ENCODE measurements at places on chromosomes 6 and 20.

- no peak for DNase-seq
These were observed 924.1 kb downstream of the EPHA7 start for GRCh38 chr6:92495242-92495641.

- no peak for DNase-seq
These were observed 44.3 kb upstream of the SNX9 start for GRCh38 chr6:157778719-157779118.

- peak; percentile 30 for DNase-seq
These were observed 551 bp upstream of the ATP5F1E start for GRCh38 chr20:59032713-59033059.

DNA sequence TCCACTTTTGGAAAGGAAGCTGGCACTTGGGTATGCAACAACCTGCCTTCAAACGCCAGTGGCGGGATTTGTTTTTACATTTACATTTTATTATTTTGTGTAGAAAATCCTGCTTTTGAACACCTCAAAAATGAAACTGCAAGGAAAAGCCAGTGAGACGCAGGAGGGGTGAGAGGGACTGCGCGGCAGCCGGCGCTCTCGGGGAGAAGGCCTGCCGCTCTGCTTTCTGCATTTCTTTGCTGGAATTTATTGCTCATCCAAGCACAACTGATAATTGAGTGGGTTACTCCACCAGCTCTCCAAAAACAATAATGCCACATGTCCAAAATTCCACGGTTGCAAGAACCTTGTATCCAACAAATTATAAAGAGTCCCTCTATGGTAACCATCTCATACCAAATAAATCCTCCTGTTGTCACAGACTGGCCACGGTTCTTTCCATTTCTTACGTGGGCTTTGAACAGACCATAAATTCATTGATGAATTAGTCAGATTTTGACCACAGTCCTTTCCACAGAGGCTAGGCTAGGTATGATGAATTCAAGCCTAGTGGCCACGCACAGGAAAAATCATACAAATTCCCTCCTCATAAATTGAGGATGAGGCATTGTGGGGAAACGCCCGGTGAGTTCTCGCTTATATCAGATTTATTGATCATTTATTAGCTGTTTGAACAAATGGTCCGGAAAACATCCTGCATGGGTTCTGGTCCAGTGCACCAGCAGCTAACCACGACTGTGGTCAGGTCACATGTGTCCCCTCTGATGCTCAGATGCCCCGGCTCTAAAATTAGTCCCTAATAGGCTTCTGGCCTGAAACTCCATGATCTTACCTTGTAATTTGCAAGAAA is 31.6 kb upstream of the FOXC1 start:
- peak; percentile 51 for DNase-seq

DNA sequence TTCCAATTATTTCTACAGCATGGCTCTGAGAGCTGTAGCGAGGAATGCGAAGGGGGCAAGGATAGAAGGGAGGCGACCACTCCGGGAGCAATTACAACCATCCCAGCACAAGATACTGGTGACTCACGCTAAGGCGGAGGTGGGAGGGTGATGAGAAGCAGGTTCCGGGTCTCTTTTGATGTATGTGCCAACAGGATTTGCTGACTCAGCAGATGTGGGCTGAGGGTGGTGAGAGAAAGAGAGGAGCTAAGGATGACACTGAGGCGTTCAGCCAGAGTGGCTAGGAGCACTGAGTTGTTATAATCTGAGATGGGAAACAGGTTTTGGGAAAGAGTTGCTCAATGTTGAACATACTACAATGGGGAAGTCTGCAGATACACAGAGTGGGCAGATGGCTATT is 9.3 kb upstream of the TXNDC5 start:
- DNase-seq = peak; percentile 86

DNA sequence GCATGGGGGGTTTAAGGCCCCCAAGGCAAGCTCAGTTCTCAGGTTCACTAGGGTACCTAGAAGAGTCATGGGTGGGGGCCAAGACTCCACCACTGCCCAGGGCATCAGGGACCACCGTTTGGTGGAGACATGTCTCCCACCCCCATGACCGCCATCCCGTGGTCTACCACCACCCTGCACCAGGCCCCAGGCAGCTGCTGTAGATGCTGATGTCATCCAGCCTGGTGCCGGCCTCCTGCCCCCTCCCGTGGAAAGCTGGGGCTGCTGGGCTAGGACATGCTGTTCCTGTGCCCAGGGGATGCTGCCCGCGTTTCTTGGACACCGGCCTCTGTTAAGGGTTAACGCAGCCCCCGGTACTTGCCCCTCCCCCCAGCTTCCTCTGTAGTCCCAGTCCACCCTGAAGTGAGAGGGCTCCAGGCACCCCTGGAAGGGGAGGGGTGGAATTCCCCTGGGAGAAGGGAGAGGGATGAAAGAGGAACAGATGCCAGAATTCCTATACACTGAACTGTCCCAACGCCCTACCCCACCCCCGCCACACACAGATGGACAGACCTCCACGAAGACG is 587 bp downstream of the IP6K3 start:
- no peak for DNase-seq

GRCh38 chr20:15113144-15113773 is 775.8 kb upstream of the FLRT3 start:
- DNase-seq = no peak

GRCh38 chr6:105757512-105758200 is 328.5 kb upstream of the PRDM1 start:
- DNase-seq = no peak

DNA sequence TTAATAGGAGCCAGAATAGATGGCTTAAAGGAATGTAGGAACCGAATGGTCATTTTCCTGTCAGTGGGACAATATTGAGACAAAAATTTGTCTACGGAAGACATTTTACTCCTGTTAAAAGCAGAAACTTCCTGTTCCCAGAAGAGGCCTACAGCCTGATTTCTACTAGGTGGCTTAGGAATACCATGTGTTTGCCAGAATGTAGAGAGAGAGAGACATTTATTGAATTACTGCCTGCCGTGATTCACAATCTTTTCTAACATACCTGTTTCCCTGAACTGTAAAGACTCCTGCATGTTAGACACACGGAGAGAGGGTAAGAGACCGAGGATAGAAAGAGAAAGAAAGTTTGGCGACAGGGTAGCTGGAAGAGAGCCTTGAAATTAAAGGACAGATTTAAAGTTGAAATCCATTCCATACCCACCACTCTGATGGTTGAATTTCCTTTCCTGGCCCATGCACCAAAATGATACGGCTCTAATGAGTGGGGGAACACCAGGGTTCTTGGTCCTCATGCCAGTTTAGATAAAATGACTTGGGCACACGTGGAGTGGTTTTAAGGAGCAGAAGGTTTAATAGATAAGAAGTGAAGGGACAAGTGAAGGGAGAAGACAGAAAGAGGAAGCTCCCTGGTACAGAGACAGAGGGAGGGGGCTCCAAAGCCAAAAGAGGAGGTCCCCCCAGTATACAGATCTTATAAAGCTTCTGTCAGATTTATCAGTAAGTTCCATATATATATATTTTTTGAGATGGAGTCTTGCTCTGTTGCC is 22.5 kb downstream of the NCOA3 start:
- no peak for DNase-seq

DNA sequence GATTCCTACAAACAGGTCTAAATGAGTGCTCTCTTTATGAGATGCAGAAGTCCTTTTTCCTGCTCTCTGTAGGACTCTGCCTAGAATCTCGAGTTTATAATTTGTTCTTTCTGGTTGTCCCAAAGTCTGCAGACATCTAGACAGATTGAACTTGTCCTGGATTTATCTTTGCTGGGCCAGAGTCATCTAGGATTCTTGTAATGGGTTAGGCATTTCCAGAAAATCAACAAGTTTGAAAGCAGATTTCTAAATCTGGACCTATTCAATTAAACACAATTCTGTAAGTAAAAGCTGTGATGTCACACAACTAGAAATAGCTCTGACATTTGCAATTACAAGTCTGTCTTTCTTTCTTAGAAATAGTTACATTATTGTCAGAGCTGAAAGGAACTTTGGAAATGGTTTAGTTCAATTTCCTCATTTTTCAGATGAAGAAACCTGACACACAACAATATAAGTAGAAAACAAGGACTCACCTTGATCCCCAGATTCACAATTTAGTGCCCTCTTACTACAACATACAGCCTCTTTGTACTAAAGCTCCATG is 4.2 kb upstream of the RSPO3 start:
- no peak for DNase-seq

- DNase-seq = peak; percentile 93
These were observed 43.6 kb downstream of the C6orf15 start for GRCh38 chr6:31068669-31069340.

GRCh38 chr6:40340957-40341356 is 246.2 kb downstream of the LRFN2 start:
- DNase-seq = no peak

- DNase-seq = no peak
These were observed 144.1 kb upstream of the AKAP12 start for GRCh38 chr6:151095538-151096254.

DNA sequence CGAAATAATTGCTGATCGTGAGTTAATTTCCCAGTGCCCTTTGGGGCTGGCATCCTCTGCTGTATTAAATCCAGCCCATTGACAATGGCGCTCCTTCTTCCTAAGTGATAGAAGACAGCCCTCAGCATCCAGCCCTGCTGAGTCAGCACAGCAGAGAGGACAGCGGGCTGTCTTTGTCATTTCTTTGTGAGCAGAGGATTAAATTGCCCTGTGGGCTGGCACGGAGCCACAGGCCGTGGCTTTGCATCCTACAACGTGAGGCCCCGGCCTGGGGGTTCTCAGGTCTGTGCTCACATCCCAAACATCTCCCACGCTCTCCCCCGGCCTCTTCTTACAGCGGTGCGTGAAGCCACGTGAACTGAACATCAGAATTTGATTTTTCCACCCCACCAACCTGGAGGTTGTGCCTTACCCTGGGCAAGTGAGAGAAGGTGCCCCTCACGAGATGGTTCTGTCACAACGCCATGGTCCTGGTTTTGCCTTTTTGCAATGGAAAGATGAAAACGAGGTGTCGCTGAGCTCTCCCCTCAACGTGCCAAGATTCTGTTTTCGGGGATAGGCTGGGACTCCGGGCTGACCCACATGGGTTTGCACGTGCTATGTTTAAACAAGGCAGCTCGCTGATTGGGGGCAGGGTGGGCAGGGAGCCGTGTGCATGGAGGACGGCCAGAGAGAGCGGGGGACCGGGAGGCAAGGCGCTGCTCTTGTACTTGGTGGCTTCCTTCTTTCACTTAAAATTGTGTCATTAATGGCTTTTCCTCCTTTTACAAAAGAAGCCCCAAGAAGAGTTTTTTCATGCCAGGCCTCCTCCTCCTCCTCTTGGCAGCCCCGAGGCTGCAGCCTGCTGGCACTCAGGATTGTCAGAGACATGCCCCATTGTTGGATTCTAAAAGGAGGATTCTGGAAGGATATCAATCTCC is 19.5 kb downstream of the CDH4 start:
- no peak for DNase-seq

DNA sequence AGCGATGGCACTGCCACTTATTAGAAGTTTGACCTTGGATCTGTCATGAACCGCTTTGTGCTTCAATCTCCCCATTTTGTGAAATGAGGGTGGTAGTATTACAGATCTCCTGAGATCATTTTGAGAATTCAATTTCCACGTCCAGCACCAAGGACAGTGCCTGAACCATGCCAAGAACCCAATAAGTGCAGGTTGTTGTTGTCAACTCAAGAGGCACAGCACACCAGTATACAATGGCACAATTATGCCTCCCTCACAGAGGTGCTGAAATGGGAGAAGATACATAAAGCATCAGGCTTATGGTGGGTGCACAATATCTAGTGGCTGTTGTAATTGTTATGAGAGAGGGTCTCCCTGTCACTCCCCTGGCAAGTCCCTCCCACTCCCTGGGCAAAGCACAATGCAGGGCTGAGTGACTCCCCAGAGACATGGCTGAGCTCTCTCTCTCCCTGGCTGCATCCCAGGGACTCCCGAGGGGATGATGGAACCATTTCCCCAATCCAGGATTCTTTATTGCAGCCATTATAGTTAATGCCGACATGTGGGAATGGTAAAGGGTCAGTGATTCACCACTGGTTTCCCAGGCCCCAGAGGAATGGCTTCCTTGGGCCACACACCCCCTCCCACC is 78.7 kb downstream of the CDH22 start:
- no peak for DNase-seq

DNA sequence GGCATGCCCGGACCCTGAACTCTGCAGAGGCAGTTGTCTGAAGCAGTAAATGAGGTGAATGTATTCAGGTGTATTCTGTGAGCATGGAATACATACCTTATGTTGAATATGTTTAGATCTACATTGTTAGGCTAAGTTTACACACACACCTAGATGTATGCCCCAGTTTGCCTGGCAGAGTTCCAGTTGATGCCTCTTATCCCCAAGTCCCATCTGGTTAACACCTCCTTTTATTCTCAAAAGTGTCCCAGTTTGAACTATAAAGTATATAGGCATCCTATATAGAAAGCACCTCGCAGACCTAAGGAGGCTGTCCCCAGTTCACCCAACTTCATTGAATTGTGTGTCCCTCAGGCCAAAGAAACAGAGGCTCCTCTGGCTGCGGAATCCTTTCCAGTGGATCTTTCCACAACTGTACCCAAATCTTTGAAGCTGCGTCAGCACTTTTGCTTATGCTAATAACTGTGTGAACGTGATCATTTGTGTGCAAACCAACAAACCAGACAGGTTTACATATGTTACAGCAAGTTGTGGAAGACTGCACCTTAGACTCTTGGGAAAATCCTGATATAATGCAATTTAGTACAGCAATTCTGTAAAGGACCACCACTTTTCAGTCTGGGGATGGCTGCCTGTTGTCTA is 4.8 kb upstream of the DHX35 start:
- DNase-seq = no peak

- peak; percentile 32 for DNase-seq
These were observed 9.4 kb upstream of the CCN2 start for GRCh38 chr6:131960371-131961133.

- no peak for DNase-seq
These were observed 12.8 kb downstream of the HMGCLL1 start for GRCh38 chr6:55566036-55566710.

DNA sequence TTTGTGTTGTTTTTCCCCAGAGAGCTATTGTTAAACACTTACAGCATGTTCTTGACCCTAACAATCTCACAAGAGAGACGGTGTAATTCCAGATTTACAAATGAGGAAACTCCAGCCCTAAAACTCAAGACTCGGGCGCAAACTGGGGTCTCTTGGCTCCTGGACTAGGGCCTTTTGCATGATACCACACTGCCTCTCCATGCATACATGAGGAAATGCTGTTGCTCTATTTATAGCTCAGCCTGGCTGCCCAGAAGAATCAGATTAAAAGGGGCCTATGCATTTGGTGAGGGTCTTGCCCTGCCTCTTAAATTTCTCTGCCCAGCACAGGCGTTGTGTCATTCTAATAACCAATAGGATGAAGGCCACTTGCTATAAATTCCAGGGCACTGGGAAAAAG is 30.5 kb upstream of the SNRPB2 start:
- DNase-seq = no peak

DNA sequence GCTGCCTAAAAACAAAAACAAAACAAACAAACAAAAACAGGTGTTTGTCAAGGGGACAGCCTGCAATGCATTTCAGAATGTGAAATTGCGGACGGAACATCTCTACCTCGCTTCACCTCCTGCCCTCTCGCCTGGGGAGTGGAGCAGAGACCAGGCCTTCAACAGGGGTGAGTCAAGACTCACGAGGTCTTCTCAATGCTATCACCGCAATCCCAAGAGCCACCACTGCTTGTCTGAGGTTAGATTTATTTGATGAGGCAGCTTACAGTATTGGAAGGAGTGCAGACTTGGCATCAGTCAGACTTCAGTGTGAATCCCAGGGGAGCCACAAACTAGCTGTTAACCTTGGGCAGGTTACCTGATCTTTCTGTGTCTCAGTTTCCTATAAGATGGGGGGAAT is 7.7 kb downstream of the GABRR1 start:
- no peak for DNase-seq

- no peak for DNase-seq
These were observed 111.3 kb downstream of the OR2B2 start for GRCh38 chr6:27800731-27801373.
